SHP77 treated with DMSO at 0.1 percent for 48 hours (cell line): ENCODE measurements at places on chromosomes 6 and 20.

DNA sequence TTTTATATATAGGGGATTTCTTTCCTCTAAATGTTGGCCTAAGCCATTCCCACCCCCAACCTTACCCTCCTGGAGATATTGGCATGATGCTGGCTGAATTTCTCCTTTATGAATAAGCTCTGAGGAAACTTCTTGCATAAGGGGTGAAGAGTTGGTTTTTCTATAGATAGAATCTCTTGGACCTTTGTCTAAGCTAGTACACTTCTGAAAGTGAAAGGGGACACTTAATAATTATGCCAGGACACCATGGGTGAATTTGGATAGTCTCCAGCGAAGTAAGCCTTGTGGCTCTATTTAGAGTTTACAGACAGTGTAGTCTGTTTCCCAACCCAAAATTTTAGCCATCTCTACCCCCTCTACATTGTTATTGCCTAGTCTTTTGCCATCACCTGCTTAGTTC, 27.1 kb upstream of the FABP7 start:
- DNase-seq, result no peak

DNA sequence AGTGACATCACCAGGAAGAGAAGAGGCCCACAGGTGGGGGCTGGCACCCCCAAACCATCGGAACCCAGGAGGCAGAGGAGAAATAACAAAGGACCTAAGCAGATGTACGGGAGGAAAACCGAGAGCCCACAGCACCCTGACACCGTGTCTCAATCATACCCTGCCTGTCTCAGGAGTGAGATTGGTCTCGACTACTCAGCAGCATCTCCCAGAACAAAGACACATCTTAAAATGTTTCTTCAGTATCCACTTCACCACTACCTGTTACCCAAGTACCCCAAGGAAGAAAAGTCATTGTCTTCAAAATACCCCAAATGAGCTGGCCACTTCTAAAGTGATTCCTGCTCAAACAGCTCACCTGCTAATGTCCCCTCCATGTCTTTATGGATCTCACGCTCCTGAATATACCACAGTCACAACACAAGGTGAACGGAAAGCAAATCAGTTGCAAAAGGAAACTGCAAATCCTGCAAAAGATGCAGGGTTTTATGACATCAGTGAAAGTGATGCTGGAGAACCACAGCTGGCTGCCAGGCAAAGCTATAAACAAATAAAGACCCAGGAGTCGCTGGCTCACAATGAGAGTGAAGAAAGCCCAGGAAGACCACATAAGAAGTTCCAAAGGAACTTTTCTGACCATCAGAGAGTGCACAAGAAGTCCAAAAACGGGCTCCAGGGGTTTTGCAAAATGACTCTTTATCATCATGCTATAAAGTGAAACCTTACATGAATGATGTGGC, 44.1 kb downstream of the PREX1 start:
- DNase-seq, result no peak

DNA sequence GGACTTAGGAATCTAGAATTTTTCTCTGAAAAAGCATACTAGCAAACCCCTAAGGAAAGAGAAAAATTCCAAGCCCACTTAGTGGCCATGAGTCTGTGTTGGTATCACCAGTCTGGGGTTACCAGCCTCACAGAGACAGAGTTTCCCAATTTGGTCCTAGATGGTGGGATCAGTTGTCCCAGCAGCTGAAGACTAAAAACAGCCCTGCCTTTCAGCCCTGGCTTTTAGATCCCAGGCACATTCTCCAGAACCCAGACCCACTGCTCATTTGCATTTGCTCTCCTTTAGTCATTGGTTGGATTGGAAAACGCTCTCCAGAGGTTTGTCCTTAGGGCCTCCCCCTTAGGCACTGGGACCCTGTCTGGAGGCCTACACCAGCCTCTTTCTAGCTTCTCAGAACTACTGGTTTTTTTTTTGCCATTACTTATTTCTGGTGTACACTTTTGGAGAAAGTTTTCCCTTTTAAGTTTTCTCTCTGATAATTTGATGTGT, 39.1 kb upstream of the FOXO3 start:
- DNase-seq, result no peak

- no peak for DNase-seq
Measured at GRCh38 chr6:76420094-76420493, 347.6 kb upstream of the IMPG1 start.

GRCh38 chr6:141282263-141282662, 850.5 kb upstream of the GJE1 start:
- no peak for DNase-seq

DNA sequence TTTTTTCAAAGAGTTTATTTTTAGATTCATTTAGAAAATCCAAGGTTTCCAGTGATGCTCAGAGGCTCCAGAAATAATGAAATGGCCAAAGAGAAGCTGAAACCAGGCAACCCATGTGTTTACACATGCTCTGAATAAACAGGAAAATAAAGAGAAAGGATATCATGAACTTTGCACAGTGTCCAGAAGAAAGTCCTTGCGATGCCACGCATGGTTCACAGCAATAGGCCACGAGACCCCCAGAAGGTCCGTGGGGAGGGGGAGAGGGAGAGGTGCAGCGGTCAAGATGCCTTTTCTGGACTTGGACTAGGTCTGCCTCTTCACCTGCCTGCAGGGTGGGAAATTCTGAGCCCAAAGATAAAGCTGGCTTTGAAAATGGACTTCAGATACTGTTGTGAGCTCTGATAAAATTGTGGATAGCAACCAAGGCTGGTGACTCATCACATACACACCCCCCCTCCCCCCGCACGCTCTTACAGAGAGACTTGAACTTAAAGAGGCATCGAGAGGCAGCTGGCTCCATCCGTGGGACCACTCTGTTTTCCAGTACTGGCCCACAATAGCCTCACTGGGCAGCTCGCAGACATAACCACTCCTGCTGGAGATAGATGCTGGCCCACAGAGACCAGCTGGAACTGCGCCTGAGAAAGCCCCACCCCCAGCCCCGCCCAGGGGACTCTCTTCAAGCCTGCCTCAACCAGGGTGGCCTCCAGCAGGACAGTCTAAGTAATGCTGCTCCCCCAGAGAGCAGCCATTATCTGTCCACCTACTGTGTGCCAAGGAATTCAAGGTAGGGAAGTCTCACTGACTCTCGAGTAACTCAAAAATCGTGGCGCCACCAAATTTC, 21.2 kb upstream of the NFATC2 start:
- DNase-seq, result peak; percentile 15

DNA sequence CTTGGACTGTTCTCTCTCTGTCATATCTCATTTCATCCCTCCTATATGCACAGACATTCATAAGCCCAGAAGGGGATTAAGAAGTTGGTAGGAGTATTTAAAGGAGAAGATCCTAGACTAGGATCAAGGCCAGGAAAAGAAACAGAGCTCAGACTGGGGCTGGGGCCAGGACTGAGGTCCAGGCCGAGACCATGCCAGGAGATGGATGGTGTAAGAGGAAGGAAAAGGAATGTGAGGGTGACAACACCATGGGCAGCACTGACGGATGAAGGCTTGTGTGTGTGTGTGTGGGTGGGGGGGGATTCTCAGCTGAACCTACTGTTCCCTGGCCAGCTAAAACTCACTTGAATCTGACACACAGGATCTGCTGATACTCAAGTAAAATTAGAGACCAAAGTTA, 182.1 kb downstream of the KIF6 start:
- no peak for DNase-seq

DNA sequence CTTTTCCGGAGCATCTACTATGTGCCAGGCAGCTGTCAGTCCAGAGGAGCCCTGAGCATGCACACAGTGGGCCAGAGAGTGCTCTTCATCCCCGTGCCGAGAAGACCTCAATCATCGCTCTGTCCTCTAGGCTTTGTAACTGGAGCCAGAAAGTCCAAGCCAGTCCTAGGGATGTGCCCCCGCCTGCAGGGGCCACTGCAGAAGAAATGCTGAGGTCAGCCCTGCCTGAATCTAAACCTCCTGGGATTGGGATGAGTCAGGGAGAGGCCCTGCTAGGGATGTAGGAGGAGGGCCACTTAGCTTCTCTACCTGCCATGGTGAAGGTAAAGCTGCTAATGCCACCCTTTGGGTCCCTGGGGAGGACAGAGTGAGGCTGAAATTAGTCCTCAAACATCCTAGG, 146.8 kb downstream of the CDC5L start:
- no peak for DNase-seq

- DNase-seq, result no peak
Measured at GRCh38 chr6:107488875-107489635, 862 bp upstream of the SOBP start.

DNA sequence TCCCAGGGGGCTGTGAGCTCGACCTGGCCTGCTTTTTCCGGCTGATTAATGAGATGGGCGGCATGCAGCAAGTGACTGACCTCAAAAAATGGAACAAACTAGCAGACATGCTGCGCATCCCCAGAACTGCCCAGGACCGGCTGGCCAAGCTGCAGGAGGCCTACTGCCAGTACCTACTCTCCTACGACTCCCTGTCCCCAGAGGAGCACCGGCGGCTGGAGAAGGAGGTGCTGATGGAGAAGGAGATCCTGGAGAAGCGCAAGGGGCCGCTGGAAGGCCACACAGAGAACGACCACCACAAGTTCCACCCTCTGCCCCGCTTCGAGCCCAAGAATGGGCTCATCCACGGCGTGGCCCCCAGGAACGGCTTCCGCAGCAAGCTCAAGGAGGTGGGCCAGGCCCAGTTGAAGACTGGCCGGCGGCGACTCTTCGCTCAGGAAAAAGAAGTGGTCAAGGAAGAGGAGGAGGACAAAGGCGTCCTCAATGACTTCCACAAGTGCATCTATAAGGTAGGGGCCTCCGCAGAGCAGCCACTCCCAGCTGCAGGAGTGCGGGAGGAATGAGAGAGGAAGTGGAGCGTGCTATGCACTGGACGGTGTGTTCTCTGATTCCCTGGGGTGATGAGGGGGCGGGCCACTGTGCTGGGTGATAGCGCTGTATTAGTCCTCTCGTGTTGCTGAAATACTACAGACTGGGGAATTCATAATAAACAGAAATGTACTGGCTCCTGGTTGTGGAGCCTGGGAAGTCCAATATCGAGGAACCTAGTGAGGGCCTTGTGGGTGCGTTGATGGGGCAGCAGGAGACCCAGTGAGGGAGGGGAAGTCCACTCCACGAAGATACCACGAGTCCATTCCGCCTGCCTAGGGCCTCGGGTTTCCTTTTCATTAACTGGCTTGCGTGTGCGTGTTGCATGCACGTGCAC, 161.7 kb downstream of the DTNBP1 start:
- no peak for DNase-seq

DNA sequence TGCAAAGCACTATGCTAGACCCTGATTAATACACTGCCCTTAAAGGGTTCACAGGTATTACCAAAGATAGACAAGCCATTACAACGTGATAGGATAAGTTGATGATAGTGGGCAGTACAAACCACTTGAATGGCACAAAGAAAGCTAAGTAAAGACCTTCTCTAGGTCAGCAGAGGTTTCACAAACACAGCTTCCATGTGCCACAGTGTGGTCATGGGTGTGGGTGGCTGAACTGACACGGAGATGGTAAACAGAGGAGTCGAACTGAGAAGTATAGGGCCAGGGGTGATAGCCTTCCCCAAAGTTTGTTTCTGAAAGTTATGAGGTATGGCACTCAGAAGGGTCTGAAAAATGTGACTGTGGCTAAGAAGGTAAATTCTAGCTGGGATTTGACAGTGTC, 4.3 kb downstream of the ZBTB9 start:
- DNase-seq, result no peak

DNA sequence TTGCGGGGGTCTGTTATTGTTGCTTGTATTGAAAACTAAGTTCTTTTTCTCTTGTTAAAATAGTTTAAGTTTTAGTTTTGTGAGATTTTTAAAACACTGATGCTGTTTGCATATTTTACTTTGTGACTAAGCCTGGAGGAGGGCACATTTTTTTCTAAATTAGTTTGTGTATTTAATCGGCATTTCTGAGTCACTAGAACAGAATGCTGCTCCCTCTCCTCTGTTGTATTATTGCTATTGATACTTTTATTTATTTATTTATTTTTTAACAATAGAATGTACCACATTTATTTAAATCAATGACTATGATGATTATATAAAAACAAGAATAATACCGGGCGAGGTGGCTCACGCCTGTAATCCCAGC, 5.1 kb upstream of the FAM50B start:
- no peak for DNase-seq

DNA sequence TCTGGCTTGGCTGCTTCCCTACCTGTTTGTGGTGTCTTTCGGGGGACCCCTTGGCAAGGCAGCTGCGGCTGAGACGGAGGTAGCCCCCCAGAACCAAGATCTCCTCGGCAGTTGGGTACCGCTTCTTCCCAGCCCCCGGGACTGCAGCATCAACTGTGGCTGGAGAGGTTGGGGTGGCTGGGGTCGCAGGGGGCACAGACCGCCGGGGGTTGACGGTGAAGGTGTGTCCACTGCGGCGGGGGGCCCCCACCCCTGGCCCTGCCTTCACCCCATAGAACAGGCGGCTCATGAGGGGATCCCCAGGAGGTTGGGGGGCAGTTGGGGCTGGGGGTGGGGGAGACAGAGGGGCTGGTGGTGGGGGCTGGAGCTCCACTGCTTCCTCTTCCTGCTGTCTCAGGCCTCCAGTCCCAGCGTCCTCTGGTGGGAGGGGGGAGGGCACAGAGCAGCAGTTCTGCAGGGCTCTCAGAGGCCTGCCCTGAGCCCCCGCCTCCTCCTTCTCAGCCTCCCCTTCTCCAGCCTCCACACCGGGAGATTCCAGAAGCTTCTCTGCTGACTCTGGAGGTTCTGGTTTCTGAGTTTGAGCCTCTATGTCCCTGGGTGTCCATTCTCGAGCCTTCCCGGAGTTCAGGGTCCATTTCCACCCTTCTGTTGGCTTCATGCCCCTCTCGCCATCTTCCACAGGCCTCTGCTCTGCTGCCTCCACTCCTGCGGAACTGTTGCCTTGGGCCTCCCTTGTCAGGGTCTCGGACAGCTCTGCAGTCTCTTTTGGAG, 1.9 kb downstream of the PPP1R18 start:
- DNase-seq, result no peak

- no peak for DNase-seq
Measured at GRCh38 chr6:18493382-18493891, 106.3 kb downstream of the RNF144B start.

DNA sequence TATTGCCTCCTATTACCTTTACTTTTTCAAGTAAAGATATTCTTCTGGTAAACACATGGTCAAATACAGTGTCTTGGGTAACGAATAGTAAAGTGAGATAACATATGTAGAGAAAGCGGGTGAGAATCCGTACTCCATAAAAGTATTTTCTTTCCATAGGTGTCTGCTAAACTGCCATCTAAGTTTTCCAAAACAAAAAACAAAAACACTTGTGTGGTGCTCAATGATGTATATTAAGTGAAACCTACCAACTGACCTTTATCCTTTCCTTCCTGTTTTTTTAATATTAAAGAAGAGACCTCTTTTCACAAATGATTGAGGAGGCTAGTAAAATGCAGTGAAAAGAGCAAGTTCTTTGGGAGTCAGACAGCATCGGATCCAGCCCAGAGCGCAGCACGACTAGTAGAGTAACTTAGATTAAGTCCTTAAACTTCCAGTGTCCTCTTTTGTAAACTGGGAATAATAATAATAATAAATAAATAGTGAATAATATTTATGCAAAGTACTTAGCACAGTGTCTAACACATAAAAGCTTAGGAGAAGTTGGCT, 437 bp upstream of the CDKAL1 start:
- DNase-seq, result no peak

- DNase-seq, result peak; percentile 49
Measured at GRCh38 chr6:140485740-140486449, 1111.4 kb upstream of the CITED2 start.

- DNase-seq, result no peak
Measured at GRCh38 chr20:4563534-4563933, 158.2 kb upstream of the PRND start.
